ENCODE measurements at places on chromosomes 4 and X.

GRCh38 chr4:101824500-101824899 is 34.0 kb downstream of the BANK1 start:
- no peak for DNase-seq

DNA sequence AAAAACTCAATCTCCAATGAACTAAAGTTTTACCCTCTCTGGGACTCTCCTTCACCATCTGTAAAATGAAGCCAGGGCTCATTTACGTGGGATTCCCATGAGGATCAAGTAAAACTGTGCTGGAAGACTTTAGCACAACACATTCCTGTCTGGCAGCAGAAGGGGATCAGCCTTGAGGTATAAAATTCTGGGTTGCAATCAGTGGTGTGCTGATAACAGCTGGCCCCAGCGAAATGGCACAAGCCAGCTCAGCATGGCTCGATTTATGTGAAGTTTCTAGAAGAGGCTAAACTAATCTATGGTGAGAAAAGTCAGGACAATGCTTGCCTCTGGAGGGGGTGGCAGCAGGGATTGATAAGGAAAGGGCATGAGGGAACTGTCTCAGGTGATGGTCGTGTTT is 28.4 kb downstream of the ZNF630 start:
- DNase-seq = no peak

DNA sequence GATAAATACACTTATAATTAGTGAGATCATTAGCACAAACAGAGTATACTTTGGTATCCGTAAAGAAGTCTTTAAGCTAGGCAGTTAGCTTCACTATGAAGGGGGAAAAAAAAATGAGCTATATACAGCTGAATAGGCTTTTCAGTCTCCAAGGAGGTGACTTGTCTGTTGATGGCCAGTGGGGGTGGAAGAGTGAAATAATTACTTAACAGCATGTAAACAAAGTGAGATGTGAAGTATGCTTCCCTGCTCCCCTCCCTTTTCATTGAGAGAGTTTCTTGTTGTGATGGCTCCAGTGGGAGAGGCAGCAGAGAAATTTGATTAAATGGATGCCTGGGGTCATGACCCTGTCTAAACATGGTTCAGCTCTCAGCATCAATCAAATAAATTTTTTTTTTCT is 180.9 kb downstream of the DACH2 start:
- no peak for DNase-seq

GRCh38 chrX:69019073-69019890 is 146.0 kb downstream of the PJA1 start:
- no peak for DNase-seq

DNA sequence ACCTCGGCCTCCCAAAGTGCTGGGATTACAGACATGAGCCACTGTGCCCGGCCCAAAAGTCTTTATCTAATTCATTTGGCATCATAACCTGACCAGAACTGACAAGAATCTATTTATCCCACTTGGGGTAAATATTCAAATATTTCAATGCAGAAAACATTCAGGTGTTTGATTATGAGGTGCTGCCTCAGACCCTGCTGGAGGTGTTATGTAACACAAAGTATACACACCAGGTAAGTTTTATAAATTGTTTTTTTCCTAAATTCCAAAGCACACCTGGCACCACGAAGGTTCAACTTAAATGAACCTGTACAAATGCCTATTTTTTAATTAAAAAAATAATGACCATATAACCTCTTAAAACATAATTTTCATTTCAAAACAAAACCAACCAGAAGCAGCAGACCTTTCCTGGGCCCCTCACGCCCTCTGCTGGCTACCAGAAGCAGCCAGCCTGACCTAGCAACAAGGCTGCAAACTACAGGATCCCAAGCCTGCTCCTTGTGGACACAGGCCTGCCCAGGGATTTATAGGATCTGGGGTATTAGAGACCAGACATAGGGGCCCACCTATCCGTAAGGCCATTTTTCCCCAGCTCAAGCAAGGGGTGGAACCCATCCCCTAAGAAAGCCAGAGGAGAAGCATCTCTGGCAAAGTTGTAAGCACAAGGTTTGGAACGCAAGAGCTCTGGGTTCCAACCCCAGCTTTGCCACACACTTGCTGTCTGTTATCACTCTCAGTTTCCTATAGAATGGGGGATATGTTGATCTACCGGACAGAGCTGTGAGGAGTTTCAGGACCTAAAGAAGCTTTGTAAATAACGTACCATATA is 11.7 kb downstream of the OTUD5 start:
- DNase-seq = no peak

- DNase-seq = no peak
Measured at GRCh38 chrX:68692651-68693050, 45.2 kb downstream of the STARD8 start.

GRCh38 chr4:5749568-5749967 is 38.6 kb downstream of the EVC start:
- no peak for DNase-seq

- DNase-seq = no peak
Measured at GRCh38 chr4:76380561-76380960, 40.4 kb downstream of the CCDC158 start.
